ENCODE measurements at places on chromosomes 1 and 21.

- no peak for DNase-seq
These were observed 49.8 kb downstream of the PTGER3 start for GRCh38 chr1:70997793-70998192.

- DNase-seq: no peak
These were observed 73.5 kb upstream of the NGF start for GRCh38 chr1:115411371-115412063.

DNA sequence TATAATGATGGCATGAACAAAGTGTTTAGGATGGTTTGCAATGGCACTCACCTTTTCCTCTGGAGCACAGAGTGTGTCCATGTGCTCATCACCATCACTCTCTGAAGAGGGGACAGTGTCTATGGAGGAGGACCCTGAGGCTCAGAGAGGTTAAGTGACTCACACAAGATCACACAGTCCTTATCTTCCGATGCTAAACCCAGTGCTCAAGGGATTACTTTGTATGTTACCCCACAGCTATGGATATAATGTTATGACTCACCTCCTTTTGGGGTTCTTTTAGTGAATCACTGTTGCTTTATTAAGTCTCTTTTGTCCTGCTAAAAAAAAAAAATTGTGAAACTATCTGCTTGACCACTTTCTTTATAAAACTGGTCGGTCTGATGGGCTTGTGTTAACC lies 67.6 kb downstream of the TENT5C start:
- DNase-seq: no peak

DNA sequence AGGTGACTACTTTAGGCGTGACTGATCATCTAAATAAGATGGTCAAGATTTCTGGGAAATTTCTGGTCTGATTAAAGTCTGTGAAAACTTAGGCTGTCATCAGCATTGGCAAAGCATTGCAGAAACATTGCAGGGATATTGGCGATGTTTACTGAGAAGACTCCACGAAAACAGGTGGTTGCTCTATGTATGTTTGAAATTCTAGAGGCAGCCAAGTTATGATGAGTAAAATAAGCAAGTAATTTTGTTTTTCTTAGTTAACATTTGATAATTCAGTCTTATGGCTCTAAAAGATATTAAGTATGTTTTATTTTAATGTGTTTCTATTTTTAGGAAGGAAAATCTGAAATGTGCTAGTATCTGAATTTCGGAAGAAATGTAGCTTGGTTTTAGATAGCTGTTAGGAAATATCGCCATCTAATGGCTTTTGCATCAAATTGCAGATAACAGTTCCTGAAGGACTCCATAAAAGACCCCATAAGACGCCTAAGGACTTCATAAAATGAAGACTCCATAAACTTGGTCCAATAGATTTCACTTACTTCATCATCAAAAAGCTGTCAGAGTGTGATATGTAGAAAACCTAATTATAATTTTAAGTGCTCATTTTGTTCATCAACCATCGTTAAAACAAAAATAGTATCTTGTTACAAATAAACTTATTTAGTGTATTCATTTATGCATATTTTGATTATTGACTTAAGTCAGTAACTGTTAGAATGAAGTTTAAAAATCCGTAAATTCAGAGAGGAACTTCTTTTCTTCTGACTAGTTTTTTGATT lies 344.6 kb downstream of the RYR2 start:
- DNase-seq: no peak

DNA sequence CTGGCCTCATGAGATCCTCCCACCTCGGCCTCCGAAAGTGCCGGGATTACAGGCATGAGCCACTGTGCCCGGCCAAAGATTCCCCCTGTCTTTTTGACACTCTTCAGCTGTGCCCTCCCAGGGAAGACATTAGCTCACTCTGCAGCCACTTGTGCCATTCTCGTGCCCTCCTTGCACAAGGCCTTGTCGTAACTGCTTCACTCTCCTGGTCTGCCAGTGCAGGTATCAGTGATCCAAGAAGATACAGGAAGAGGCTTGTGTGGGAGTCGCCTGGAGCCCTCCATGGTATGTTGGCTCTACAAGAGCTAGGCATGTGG lies 22.0 kb upstream of the WDR26 start:
- no peak for DNase-seq

DNA sequence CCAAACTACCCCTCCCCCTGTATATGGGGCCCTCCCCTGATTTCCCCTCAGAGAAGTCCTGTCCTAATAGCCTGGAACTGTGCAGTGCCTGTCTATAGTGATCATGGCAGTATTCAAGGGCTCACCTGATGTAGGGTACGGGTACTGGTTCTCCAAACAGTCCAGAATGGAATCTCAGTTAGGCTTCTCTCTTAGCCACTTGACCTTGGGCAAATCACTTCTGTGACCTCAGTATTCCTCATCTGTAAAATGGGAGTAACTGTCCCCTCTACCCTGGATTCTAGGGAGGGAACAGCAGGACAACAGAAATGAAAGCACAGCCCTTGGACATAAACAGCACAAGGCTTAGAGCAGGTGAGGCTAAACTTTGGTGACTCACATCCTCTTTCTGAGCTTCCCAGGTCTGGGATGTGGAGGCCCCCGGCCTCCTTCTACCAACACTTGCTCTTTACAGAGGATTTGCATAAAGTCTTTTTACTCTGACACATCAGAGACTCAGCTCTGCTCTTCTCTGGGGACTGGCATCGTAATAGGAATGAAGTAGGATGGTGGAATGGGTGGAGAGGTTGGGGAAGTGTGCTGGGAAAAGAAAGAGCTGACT lies 20.0 kb upstream of the PDZK1IP1 start:
- no peak for DNase-seq

DNA sequence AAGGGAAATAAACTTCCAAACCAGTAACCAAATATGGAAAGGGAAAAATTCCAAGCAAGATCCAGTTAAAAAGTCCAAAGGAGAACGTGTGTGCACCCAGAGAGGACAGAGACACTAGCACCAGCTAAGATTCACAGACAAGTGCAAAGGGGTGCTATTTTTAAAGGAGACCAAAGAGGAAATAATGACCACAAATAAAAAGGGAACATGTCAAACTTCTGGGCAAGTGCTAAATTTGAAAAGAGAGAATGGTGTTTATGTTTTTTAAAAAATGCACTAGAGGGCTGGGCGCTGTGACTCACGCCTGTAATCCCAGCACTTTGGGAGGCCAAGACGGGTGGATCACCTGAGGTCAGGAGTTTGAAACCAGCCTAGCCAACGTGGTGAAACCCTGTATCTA lies 8.6 kb downstream of the JAM2 start:
- DNase-seq: no peak

GRCh38 chr1:9643351-9644256 lies 7.9 kb upstream of the PIK3CD start:
- no peak for DNase-seq

All from vagina (tissue), 2 donors.